ENCODE measurements at places on chromosomes 6 and 20.

DNA sequence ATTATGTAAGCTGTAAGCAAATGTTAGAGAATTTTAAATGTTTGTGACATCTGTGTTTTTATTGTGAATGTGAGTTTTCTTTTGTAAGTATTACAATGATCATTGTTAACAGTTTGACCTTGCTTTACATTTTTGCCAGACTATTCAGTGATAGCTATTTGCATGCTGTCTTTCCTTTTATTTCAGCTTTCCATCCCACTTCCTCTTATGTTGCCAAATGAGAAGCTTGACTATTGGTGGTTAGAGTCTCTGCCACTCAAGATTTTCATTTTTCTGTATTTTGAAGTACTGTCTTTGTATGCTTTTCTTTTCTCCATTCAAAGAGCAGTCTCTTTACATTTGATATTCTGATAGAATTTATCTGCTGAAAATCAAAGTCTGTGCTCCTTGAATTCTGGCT, 104.1 kb downstream of the PRIM2 start:
- no peak for ATAC-seq

- ATAC-seq, result peak; percentile 36
Measured at GRCh38 chr6:37738216-37738615, 40.5 kb upstream of the MDGA1 start.

GRCh38 chr6:26173836-26174145, 86.6 kb downstream of the HFE start:
- no peak for ATAC-seq

DNA sequence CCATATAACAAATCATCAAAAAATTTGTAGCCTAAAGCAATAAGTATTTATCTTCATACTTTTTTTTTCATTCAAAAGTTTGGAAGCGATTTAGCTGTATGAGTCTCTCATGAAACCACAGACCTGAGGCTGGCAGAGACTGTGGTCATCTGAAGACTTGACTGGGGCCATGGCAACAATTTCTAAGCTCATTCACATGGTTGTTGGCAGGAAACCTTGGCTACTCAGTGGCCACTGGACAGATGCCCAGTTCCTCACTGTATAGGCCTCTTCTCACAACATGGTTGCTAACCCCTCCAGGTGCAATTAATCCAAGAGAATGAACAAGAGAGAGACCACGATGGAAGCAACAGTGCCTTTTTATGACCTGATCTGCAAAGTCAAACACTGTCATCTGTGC, 235.9 kb downstream of the BTBD3 start:
- no peak for ATAC-seq

- ATAC-seq, result no peak
Measured at GRCh38 chr6:91560409-91560808, 973.5 kb upstream of the MAP3K7 start.

GRCh38 chr6:125078602-125079321, 74.8 kb upstream of the TPD52L1 start:
- no peak for ATAC-seq
